ENCODE measurements at places on chromosomes 7 and 10. TPM values are rescaled to one million over a fixed set of nuclear protein-coding genes. Genes with fewer than 3 reads are reported as not detected.

DNA sequence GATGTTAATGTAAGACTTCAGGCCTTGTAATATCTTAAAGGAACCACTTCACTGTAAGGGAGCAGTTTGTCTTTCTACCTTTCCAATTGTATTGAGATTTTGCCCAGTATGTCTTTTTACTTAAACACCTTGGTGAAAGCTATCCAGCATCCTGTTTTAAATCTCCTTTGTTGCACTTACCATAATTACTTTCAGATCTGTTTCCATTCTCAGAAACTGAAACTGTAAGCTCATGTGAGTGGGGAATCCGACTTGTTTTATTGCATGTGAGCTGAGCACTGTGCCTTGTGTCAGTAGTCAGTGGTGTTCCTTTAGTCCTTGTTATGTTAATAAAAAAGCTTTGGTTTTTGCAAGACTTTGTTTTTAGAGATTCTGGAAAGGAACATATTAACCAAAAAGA, 42.2 kb downstream of the BMPR1A start:
- no peak for DNase-seq

DNA sequence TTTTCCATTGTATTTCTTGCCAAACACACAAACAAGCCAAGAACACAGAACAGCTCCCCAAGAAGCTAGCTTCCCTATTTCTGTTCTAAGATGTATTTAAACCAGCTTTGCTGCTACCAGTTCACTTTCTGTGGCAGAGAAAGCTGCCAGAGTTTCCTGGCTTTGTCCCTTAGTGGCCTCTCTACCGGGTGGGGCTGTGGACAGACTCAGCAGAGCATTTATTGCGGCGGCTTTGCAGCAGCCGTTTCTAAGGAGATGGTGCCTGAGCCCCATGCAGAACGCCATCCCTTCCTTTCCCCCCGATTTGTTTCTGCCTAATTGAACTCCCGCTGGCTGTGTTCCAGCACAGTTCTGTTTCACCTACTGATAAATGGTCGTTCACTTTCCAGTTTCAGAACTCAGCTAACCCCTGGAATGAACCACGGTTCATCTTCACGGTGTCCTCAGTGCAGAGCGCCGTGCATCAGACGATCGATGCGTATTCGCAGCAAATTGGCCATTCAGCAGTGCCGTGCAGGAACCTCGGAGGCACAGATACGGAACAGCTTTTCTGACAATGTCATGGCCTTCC, 33.8 kb upstream of the SFMBT2 start:
- DNase-seq = no peak

DNA sequence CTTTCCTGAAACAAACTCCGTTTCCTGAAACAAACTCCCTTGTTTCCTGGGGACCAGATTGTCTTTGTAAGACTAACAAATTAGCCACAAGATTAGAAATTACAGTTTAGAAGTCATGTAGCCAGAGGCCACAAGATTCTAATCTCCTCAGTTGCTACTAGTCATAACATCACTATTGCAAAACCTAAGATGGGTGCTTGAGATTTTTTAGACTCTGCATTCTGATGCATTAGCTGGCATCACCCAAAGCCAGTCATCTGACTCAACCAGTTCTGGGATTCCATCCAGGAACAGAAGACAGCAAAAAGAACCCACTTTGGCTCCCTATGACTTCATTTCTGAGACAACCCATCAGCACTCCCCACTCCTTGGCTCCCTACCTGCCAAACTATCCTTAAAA, 367.9 kb upstream of the MBL2 start:
- no peak for DNase-seq

Gene SCRN1
- 2.1 TPM for total RNA-seq

DNA sequence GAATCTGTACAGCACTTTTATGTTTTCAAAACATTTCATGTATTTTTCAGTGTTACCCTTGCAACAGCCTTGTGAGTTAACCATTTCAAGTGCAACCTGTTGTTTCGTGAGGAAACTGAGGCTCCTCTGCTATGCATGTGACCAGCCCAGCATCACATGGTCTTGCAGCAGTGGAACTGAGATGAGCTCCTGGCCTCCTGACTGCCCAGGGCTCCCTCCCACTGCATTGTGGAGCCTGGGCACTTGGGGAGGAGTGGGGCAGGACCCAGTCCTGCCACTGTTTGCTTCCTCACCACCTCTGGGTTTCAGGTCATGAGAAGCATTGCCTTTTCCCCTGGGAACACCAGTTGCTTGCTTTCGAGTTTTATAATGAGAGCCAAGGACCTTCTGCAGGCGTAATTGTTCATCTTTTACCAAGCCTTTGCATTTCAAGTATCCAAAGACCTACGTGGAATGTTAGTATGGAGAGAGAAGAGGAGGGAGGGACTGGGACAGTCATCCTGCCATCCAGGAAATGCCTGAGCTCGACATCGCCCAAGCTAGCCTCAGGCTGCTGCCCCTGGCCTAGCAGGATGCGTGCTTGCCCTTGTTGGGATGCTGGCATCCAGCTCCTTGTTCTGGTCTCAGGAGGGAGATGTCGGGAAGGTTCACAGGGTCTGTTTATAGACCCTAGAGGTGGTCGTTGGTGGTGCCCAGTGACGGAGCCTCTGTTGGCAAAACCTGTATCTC, 32.3 kb upstream of the BHLHA15 start:
- DNase-seq = no peak

DNA sequence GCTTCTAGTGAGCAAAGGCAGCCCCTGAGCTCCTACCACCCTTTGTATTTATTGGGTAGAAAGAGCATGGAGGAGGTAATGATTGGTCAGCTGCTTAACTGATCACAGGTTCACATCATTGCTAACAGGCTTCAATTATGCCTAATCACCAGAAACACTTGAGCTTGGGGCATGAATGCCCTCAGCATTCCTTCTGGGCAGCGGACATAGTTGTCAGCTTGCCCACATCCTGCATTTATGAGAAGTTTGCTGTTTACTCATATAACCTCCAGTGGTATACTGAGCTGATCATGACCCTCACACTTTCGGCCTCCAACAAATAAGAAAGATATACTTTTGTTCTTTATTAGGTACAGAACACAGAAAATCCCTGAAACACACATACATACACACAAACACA, 140.3 kb upstream of the ODAD2 start:
- DNase-seq = no peak

DNA sequence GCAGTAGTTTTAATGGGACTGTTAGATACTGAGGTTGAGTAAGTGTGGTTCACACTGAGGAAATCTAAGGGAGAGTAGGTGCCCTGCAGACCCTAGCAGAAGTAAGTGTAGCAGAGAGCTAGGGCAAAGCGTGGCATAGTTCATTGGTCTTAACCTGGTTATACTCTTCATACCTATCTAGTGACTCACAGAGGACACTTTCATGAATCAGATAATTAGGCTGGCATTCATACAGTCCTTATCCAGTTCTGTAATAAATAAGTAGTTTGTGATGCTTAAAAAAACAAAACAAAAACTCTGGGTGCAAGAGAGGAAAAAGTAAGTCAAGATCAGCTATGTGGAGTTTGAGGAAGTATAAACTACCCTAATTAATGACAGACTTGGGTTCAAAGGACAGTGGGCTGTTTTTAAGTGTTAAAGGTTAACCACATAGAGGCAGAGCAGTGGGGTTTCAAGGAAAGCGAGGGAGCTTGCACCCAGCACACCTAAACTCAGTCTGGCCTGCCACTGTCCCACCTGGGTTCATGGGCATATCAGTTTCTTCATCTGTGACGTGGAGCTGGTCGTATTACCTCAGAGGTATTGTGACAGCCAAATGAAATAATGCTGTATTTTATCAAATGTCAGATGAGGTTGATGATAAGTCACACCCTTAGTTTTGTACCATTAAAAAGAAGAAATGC, 27.1 kb downstream of the LMTK2 start:
- DNase-seq = no peak

GRCh38 chr10:60148266-60148840, 241.3 kb downstream of the ANK3 start:
- DNase-seq = no peak

Gene OR2AE1
- 0.31 TPM for total RNA-seq

Gene MCU
- 22.5 TPM for total RNA-seq

- DNase-seq = no peak
Observed at GRCh38 chr7:17617380-17617779, 318.9 kb downstream of the AHR start.

GRCh38 chr7:102323914-102324195, 32.4 kb downstream of the SPDYE6 start:
- no peak for DNase-seq

- no peak for DNase-seq
Observed at GRCh38 chr7:81079746-81080145, 160.9 kb upstream of the SEMA3C start.

GRCh38 chr7:148093375-148094166, 497.0 kb upstream of the C7orf33 start:
- no peak for DNase-seq

Gene POLR2J2
- total RNA-seq = 20.9 TPM

DNA sequence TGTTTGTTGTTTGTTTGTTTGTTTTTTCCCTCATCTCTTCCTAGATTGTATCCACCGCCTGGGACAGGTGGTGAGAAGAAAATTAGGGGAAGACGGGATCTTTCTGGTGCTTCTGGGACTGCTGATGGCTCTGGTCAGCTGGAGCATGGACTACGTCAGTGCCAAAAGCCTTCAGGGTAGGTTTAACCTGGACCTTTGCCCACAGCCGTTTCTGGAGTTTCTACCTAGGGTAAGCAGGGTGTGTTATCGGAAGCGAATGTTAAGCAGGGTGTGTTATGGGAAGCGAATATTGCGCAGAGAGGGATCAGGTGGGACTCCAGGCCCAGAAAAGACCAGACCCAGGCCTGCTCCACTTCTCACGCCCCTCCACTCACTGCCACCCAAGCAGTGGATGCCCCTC, 4.7 kb downstream of the CLCN1 start:
- no peak for DNase-seq

Gene DGKI
- 0.71 TPM for total RNA-seq

Gene FKBP6
- total RNA-seq = not detected

Gene PDE6C
- total RNA-seq = not detected

Gene IL6
- not detected for total RNA-seq

DNA sequence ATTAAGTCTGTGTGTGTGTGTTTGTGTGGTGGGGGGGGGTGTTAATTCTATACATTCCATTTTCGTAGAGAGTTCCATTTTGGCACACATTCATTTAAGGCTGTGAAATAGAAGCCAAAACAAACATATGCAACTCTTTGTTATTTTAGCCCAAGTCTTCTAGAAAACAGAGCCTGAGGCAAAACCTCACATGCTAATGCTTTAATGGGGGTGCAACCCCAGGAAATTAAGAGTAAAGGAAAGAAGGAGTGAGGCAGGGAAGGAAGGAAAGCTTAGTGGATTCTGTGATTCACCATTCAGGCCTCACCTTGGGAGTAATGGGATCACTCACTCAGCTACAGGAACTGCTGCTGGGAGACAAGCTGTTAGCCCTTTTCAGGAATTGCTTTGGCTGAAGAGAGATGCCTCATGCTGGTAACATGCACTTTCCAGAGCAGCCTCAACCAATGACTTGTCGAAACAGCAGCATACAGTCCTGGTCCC, 73.0 kb upstream of the CTTNBP2 start:
- DNase-seq = no peak

- DNase-seq = no peak
Observed at GRCh38 chr10:35881320-35881719, 239.2 kb upstream of the FZD8 start.

Gene ARHGAP22
- total RNA-seq = not detected

DNA sequence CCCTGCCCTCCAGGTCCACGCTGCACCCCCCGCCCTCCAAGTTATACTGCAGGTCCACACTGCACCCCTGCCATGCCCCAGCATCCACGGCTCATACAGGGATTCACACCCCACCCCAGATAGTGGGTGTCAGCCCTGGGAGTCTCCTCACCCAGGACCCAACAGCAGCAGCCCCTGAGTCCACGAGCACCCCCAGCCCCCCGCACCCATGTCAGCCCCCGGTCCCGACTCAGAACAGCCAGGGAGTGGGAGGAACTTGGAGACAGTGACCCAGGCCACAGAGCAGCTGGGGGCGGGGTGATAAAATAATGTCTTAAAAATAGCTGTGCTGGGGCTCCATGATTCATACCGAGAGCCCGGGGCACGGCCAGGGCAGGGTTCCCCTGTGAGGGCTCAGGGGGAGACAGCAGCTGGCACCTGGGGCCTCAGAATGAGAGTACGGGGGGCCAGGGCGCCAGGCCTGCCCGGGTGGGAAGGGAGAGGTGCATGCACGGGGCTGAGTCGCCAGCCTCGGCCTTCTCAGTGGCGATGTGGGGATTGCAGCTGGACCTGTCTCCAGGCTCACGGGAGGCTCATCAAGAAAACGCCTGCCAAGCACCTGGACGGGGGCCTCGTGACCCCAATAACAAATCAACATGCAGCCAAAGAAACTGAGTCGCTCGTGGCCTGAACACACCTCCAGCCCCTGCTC, 29.8 kb downstream of the ADAP1 start:
- peak; percentile 77 for DNase-seq

DNA sequence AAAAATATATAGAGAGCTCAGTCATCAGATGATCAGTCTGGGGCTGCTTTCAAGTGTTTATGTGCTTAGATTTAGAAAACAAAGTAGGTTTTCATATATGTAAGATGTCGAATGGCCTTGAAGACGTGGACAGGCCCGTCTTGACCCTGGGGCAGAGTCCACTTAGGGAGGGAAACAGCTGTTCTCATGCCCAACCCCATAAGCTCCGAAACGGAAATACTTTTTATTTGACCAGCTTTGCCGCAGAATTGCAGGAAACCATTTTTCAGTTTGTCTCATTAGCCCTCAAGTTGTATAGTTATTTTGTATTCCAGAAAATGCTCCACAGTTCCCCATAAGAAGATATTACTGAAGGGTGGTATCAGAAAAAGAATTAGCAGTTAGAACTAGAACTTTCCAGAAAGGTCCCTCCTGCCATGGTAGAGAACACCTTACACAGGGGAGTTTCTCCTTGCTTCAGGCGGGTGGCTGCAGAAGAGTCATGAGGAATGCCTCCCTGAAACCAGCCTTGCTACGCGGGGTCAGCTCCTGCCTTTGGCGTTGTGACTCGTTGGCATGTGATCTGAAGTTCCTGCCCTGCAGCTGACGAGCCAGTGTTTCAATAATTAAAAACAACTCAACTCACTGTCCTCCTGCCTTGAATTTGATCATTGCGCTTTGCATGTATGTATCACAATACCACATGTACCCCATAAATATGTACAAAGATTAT, 192.7 kb downstream of the CELF2 start:
- DNase-seq = no peak

DNA sequence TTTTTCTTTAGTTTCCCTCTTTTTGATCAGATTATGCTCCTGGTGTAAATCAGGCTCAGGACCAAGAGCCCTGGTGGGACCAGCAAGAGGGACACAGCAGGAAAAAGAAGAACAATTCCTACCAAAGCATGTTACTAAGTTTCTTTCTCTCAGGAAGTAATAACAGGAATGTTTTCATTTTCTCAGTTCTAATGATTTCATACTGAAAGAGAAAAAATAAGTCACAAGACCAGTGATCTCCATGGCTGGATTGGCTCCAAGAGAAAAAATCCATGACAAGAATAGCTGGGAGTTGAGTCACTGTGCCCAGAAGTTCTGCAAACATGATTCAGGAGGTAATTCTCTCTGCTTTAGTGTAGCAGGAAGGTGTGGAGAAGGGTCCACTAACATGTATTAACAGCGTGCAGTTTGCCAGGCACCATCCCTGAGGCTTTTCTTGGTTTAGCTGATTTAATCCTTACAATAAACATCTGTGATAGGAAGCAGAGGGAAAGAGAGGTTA, 23.8 kb upstream of the IFIT2 start:
- no peak for DNase-seq

Gene PTER
- 30.1 TPM for total RNA-seq

Gene BICC1
- total RNA-seq = not detected

Measured in activated naive CD4-positive, alpha-beta T cell treated with anti-CD3 and anti-CD28 coated beads, Interleukin-2, amount 50 U/mL, for 72 hours (primary cell).